ENCODE measurements at places on chromosomes 6 and 20.

- no peak for DNase-seq
Measured at GRCh38 chr20:48819821-48820648, 7.8 kb downstream of the PREX1 start.

- DNase-seq: no peak
Measured at GRCh38 chr6:127352524-127352923, 9.1 kb upstream of the ECHDC1 start.

DNA sequence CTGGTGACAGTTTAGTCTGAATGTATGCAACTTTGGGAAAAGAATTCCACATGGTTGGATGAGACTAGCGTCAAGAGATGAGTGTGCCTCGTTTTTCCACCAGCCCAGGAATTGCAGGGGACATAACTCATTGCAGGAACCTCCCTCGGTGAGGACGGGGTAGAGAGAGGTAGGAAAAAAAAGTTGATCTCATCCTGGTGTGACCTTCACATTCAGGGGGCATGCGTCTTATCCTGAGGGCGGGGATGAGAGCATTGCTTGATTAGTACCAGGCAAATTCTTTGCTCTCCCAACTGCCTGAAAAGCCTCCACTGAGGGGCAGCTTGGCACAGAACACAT is 11.8 kb downstream of the TLDC2 start:
- no peak for DNase-seq

DNA sequence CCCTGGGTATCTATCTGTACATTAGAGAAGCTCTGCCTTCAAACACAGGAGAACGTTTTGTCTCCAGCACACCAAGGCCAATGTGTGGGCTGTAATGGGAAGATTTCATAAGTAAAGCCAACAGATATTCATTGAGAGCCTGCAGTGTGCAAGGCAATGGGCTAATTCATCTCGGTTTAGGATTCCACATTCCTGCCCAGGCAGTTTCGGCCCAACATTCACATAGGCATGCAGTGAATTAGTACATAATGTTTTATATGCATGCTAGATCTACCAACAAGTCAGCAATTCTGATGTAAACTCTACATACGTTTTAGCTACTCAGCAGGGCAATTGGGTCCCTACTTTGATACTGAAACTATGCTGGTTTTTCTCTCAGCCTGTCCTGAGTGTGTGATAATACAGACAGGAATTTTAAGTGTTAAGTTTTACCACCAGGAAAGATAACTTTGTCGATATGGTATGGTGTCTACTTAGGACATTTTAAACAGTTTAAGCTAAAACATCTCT is 46.9 kb upstream of the NAA20 start:
- no peak for DNase-seq

DNA sequence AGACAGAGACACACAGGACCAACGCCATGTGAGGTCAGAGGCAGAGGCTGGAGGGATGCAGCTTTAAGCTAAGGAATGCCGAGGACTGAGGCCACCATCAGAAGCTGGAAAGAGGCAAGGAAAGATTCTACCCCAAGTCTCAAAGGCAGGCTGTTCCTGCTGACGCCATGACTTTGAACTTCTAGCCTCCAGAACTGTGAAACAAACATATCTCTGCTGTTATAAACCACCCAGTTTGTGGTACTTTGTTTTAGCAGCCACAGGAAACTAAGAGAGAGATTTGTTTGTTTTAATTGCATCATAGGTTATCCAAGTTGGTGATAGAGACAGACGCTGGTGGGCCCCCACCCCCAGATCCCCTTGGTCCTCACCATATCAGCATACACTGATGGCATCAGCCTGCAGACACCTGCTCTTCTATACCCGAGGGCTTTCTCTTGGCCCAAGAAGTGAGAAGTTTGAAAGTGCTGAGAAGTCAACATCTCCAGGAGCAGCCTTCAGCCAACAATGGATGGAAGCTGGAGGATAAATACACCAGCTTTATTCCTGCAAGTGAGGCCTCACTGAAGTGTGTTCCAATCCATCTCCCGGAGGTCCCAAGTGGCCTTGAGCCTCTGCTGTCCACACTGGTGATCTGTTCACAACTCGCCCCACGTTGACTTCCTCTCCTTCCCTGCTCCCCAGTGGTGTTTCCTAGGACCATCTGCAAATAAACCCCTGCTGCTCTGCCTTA is 154.7 kb downstream of the BTBD3 start:
- DNase-seq: no peak

GRCh38 chr6:110953633-110954303 is 4.7 kb upstream of the GTF3C6 start:
- DNase-seq: no peak

DNA sequence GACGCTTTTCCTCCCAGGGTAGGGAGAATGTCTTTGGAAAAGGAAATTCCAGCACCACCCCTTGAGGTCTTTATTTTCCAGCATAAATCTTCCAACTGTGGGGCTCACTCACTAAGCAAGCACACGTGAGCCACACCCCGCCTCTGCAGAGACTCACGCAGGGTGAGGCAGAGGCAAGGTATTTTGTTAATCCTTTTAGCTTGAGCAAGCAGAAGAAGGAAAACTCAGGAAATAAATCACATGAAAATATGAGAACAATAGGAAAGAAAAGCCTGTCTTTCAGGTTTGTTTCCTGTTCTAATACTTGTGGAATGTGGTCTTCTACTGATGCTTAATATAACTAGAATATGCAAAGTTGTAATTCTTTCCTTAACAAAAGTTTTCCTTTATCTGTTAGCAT is 4.1 kb upstream of the PHACTR2 start:
- DNase-seq: no peak

GRCh38 chr6:90203672-90204071 is 93.0 kb downstream of the BACH2 start:
- DNase-seq: no peak

DNA sequence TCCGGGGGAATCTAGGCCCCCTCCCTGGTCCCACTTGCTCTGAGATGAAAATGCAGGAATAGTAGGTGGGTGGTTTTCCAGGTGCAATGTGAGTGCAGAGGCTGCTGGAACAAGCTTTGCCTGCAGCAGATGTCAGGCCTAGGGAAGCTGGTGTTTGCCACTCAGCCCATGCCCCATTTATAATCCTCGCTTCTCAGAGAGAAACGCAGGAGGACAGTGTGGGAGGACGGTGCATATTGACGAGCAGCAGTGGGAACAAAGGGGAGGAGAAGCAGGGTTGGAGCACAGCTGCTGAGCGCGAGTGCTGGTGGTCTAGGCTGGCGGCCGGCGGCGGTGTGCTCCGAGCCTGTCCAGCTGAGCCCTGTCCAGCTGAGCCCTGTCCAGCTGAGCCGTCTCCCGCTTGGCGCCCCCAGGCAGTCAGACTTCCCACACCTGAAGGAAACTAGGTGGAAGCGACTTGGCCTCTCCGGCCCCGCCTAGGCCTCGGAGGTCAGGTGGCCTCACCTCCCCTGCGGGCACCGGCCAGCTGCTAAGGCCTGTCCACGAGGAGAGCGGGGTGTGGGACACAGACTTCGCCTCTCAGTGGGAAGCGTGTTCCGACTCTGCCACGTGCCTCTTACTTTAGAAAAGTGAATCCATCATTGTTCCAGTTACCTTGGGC is 49.7 kb upstream of the FRMD1 start:
- no peak for DNase-seq

- DNase-seq: no peak
Measured at GRCh38 chr6:142824426-142824825, 120.5 kb downstream of the HIVEP2 start.

DNA sequence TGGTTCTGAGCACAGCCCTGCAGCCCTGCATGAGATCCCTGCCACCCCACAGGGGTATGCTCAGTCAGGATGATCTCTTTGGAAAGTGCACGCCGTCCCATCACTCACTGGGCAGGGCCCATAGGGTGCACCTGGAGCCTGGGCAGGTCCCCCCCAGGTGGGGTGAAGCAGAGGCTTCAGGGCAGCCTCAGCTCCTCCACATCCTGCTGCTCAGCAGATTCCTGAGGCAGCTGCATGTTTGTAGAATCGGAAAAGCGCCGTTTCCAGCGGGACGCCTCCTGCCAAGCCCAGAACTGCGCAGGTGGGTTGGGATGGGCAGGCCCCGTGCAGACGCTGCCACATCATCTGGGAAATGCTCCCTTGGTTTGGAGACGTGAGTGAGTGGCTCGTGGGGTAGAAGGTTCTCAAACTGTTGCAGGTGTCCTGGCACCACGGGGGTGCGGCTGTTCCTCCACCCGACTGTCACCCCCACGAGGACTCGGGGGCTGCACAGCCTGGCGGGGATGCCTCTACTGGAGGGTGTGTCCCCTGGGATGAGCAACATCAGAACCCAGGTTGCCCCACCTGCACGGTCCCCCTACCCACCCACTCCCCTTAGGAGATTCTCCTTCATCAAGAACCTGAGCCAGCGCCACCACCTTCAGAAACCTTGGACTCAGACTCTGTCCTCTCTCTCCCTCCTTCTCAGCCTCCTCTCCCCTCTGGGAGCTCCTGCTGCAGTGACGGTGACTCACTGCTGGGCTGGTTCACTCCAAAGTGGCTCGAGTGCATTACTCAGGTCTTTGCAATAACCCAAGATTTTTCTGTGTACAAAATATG is 334.1 kb downstream of the TAF4 start:
- DNase-seq: no peak

DNA sequence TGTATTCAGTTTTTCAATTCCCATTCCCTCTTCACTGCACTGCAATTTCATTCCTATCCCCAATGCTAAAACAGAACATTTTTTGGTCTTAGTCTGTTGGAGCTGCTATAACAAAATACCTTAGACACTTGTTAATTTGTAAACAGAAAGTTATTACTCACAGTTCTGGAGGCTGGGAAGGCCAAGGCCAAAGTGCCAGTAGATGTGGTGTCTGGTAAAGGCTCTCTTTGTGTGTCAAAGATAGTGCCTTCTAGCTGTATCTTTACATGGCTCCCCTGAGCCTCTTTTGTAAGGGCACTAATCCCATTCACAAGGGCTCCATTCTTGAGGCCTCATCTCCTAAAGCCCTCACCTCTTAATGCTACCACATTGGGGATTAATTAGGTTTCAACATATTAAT is 40.0 kb downstream of the PHIP start:
- no peak for DNase-seq

- no peak for DNase-seq
Measured at GRCh38 chr6:82363428-82364086, at the start of gene TPBG. Gene TPBG (plus strand): TSS chr6:82363817. CDS start chr6:82364962, 1,145 bp downstream.

DNA sequence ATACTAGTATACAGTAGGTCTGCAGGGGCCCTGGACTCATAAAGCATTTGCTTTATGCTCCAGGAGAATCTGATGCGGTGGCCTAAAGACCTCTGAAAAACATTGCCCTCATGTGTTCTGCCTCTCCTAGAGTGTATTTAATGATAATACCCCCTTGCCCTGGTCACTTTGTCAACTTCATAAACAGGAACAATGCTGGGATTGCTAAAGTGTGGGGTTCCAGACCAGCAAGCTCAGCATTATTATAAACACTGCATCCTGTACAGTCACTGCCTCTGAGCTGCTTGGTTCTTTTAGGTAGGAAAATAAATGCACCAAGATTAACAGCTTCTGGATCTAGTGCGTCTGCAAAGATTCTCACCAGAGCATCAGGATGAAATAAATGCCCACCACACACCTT is 12.2 kb downstream of the TREM1 start:
- DNase-seq: no peak

GRCh38 chr20:64042054-64042781 is 6.2 kb downstream of the C20orf204 start:
- DNase-seq: no peak

GRCh38 chr6:140586426-140587061 is 1212.1 kb upstream of the CITED2 start:
- no peak for DNase-seq

DNA sequence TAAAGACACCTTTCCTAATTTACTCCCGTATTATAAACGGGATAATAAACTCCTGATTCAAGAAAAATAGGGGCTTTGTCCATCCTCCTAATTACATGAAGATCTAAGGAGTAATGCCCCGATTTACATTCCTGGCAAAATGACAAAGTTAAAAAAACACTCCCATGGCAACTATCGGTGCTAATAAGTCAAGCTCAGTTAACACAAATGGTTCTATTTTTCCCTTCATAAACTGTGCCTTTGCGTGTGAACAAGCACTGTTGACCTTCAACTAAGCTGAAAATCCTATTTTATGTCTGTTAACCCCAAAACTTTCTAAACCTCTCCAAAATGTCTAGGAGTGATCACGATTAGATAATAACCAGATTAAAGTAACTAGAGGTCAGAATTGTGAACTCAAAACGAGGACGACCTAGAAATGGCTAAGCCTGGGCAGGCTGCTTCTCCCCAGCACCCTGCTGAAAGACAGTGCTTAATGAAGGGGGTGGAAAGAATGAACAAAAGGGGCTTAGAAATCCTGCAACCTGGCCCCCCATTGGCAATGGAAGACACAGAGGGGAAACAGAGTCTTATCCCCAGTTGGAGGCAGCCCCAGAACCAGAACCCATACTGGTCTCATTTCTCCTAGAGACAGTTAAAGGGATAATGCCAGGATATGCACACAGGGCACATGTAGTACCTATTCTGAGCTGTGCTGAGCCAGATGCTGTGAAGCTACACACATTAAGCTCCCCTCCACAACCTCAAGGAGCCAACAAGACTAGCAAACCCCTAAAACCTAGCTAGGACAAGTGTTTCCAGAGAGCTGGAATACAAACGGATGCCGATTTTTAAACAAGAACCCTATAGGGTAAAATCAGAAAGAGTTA is 23.0 kb downstream of the SLC23A2 start:
- DNase-seq: no peak

DNA sequence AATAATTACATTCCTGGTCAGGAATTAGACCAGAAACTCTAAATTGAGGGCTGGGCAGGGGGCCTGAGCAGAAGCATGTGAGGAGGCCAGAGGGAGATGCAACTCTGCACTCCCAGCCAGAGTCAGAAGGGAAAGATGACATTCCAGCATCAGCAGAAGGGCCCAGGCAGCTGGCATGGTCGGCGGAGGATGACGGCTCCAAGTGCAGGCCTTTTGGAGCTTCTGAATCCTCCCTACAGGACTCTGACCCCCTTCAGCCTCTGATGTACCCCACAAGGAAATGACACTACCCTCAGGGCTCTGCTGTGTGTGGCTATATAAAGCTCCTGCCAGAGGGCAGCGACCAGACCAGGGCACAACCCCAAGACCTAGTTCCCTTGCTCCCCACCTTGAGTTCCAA is 1.9 kb downstream of the LRFN2 start:
- no peak for DNase-seq

- no peak for DNase-seq
Measured at GRCh38 chr20:62598761-62599194, 43.5 kb upstream of the SLCO4A1 start.

- DNase-seq: no peak
Measured at GRCh38 chr6:24595910-24596525, 50.0 kb downstream of the KIAA0319 start.

DNA sequence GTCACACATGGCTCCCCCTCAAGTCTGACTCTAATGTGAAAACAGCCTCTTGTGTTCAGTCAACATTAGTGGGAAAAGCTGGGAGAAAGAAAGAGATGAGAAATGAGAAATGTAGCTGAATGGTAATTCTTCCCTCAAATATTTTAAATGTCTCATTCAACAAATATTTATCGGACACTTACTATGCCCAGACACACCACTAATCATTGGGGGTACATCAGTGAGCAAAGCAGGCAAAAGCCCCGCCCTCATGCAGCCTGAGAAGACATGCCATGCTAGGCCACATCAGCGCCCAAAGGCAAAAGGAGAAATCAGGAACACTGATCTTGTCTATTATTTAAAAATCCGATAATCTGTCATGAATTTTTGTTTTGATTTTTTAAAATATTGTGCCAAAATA is 89.9 kb upstream of the ASF1A start:
- no peak for DNase-seq
